Right renal pelvis (tissue), 4 donors: ENCODE measurements at places on chromosomes 13 and 19. TPM values are rescaled to one million over a fixed set of nuclear protein-coding genes. Genes with fewer than 3 reads are reported as not detected.

Gene ZNF835
- polyA plus RNA-seq, result 6.2 TPM

- DNase-seq, result no peak
Observed at GRCh38 chr13:113922412-113923118, 51.3 kb downstream of the C13orf46 start.

Gene SLAIN1
- polyA plus RNA-seq, result 22.4 TPM

Gene ZNF541
- polyA plus RNA-seq, result 0.19 TPM

Gene APBA3
- 14.2 TPM for polyA plus RNA-seq

DNA sequence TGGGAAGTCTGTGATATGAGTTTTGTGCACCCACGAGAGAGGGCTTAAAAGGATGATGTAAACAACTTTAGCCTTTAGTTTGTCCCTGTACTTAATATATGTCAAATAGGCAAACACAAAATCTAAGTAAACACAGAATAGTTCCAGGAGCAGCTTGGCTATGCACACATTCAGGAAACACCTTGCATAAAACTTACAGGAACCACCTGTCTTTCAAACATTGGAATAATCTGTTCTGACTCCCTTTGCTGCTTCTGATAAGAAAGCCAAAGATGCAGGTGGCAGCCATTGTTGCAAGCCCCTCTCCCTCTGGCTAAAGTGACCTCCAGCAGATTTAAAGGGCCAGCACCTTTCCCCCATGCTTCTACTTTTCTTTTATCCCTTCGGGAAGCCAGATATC, 4.7 kb downstream of the EEF1AKMT1 start:
- DNase-seq, result no peak

DNA sequence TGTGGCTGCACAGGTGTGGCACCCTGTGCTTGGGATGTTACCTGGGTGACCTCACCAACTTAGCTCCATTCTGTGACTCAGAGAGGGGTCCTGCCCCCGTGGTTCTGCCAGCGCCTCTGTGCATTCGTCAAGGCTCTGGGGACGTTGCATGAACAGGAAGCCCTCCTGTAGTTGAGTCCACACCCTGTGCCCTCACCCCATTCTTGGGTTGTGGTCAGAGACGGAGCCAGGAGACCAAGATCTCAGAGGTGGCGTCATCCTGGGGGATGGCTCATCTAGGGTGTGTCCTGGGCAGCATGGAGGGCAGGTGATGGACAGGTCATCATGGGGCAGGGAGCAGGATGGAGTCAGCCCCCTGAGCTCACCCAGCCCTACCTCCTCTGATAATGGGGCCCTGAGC, 2.5 kb downstream of the COX6B2 start:
- DNase-seq, result no peak

GRCh38 chr19:6694147-6694815, 24.3 kb upstream of the TNFSF14 start:
- no peak for DNase-seq

DNA sequence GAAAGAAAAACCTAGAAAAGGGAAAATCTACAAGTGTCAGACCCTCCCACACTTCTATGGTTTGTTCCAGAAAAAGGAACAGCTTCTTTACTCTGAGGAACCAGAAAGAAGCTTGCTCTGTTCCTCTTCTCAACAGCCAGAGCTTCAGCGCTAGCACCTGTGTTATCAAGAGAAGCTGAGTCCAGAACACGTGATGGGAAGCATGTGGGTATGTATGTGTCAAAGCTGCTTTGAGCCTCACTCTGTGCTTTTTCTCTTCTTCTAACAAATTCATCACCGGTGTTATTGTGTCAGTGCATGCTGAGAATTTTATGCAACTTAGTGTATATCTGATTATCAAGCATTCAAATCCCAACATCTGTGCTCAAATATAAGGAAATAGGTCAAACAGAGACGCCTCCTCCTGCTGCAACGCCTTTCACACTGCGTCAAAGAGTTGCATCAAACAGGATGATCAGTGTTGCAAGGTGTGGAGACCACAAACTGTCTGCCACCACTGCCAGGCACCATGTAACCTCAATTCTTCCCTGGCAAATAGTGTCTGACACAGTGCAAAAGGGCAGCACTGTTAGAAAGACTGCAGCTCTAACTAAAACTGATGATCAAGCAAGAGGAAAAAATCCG, 83.9 kb downstream of the LRRC63 start:
- DNase-seq, result no peak

- DNase-seq, result no peak
Observed at GRCh38 chr19:2253106-2254063, 2.8 kb downstream of the JSRP1 start.

Gene TPTE2
- 0.37 TPM for polyA plus RNA-seq

Gene PTPRH
- 0.27 TPM for polyA plus RNA-seq

GRCh38 chr19:13803038-13803437, 7.8 kb downstream of the ZSWIM4 start:
- no peak for DNase-seq

Gene PDE4A
- polyA plus RNA-seq, result 2.8 TPM

- DNase-seq, result no peak
Observed at GRCh38 chr13:102651392-102651791, 43.5 kb downstream of the METTL21C start.

DNA sequence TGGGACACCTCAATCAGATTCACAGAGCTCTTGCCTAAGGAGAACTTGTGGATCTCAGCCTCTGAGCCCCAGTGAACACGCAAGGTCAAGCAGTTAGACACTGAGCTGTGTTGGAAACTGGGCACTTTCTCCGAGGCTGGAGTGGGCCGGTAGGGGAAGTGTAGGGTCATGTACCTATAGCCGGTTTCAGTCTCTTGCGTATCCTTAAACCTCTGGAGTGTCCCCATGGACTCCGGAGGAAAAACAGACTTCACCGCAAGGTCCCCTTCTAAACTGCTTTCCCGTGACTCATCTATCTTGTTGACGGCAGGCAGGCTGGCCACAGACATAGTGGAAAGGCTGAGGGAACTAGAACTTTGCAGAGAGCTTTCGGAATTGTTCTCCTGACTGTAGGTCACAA, 11.3 kb downstream of the IQCN start:
- no peak for DNase-seq

Gene CGB8
- polyA plus RNA-seq, result not detected

DNA sequence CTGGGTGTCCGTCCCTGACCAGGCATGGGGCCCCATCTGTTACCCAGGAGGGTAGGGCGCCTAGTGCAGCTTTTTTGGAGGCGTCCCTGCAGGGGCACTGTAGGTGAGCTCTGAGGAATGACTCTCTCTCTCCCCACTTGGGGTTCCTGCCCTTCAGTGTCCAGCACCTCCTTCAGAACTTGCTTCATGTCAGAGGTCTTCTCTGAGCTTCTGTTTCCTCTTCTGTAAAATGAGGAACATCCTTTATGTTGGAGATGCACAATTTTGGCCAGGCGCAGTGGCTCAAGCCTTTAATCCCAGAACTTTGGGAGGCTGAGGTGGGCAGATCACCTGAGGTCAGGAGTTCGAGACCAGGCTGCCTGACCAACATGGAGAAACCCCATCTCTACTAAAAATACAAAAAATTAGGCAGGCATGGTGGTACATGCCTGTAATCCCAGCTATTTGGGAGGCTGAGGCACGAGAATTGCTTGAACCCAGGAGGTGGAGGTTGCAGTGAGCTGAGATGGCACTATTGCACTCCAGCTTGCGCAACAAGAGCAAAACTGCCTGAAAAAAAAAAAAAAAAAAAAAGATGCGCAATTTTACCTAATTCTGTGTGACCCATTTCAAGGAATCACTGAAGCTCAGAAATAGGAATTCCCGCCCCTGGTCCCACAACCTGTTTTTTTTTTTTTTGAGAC, 15.2 kb upstream of the PIK3R2 start:
- DNase-seq, result no peak
